ENCODE measurements at places on chromosomes 12 and 14. TPM values are rescaled to one million over a fixed set of nuclear protein-coding genes. Genes with fewer than 3 reads are reported as not detected.

AQP6 gene
- not detected for polyA plus RNA-seq

SOAT2 gene
- polyA plus RNA-seq, result 0.20 TPM

FOXG1 gene
- polyA plus RNA-seq, result not detected

A2ML1 gene
- polyA plus RNA-seq, result not detected

GRCh38 chr12:116532428-116532827 lies 26.8 kb upstream of the MAP1LC3B2 start:
- no peak for DNase-seq

DNA sequence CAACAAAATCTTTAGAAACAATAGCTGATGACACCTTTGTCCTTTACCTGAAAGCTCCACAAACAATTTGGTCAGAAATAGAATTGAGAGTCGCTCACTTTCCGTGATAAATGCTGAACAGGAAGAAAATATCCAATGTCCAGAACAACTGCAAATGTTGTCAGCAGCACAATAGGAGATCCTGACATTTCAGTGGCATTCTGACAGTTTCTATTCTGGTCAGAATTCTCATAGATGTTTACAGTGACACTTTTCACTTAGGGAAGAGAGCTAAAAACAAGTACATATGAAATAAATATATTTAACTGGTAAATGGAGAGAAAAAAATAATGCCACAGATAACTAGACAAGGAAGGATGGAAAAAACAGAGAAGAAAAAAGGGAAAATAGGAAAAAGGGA lies 39.1 kb downstream of the MAGOHB start:
- no peak for DNase-seq

GRCh38 chr14:89794096-89794495 lies 160.4 kb downstream of the EFCAB11 start:
- DNase-seq, result no peak

DNA sequence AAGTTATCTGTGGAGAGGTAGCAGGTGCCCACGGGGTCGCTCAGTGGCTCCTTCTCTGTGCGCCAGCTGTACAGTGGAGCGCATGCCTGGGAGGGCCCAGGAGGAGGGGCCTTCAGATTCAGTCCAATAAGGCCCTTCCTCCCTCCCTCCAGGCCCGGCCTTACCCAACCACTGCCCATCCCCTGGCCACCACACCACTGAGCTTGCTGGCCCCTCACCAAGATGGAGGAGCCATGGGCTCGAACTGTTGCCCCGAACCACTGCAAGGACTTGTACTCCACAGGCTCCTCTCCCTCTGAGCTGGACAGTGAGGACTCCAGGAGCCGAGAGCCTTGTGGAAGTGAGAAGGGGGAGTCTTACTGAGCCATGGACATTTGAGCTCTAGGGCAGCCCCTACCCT lies 9.8 kb downstream of the ITGA5 start:
- no peak for DNase-seq

GRCh38 chr14:93792391-93792790 lies 4.1 kb upstream of the PRIMA1 start:
- DNase-seq, result no peak
